ENCODE measurements at places on chromosomes 11 and 22.

DNA sequence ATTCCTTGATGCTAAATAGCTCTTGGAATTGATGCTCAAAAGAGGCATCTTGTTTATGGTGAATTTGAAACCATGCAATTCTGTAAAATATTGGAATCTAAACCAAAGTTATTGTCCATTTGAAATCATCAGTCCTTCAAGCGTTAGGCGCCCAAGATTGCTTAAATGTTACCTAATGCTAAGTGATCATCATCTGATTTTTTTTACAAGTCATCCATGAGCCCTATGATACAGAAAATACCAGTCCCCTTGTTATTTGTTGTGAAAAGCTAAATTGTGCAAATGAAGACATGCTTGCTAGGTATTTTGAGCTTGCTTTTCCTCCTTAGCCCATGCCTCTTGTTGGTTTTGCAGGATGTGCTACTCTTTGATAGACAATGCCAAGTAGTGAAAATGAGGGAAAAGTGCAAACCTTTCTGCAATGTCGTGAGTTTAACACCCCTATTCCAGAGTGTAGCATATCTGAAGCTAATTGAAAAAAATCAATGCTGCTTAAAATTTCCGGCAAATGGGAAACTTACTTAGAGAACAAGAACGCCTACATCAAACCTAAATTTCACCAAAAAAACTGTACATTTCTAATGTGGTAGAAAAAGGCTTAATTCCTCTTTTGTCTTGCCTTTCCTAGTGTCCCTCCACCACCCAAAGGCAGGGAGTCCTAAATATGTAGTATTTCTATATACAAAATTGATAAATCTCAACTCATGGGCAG, 1.9 kb downstream of the GRK3 start:
- DNase-seq: no peak

DNA sequence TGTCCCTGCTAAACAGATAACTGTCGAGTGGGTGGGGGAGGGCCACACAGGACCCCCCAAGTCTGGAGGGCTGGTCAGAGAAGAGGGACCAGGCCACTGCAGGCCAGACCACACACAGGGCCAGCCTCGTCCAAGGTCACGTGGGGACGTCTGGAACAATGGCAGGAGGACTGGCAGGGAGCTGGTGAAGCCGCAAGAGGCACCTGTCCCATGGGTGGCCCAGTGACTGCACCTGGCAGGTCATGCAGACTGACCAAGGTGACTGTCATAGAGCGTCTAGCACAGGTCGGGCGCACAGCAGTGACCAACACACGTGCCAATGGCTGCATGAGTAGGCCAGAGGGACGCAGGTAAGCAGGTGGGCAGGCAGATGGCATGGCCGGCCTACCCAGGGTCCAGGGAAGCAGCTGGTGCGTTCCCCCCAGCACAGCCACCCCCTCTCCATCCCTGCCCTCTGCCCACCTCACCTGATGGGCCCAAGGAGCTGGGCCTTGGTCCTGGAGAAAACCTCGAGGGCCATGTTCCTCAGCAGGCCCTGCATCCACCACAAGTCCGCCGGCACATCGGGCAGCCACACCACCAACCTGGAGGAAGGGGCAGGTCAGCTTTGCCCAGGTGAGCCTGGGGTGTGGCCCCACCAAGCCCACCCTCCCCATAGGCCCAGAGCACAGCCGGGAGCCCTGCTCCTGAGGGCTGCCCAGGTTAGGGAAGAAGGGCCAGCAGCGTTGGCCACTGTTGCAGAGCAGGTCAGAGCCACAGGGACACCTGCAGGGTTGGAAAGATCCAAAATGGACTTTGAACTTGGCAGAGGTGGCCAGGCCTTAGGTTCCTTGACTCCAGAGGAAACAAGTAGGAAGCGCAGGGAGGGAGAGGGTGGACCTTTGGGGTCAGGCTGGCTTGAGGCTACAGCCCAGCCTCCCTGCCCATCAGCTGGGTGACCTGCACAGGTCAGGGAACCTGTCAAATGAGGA, 10.4 kb downstream of the PNPLA5 start:
- DNase-seq: no peak

DNA sequence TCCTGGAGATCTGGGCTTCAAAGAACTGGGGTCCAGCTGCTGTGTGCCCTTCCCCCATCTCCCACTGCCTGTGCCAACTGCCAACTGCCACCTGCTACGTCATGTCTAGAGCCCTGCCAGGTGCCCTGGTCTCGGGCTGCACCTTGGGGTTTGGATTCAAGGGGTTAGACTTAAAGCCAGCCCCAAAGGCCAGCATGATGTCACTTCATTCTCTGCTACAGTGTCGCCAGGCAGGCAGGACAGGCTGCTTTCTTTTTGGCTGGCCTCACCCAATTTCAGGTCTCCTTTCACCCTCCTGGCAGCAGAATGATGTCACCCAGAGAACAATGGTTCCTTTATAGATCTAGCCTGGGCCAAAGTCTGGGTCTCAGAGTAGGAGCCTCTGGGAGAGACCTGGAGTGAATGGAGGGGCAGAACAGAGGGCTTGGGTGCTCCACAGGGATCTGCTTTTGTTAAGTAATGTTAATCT, 79.5 kb upstream of the CRYBB3 start:
- DNase-seq: no peak

DNA sequence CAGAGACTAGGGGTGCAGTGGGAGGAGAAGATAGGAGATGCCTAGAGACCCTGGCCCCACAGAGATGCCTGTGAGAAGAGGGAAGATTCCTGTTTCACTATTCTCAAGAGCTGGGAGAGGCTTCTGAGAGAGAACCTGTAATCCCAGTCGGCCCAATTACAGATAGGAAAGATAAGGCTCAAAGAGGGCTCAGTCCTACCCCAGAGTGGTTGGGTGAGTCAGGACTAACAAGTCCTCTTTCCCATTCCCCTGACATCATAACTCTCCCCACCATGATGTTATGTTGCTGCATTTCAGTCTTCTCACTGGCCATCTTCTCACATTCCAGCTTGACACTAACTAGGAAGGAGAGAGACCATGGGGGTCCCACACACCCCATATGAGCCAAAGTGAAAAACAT, 17.9 kb downstream of the ARHGEF12 start:
- no peak for DNase-seq

DNA sequence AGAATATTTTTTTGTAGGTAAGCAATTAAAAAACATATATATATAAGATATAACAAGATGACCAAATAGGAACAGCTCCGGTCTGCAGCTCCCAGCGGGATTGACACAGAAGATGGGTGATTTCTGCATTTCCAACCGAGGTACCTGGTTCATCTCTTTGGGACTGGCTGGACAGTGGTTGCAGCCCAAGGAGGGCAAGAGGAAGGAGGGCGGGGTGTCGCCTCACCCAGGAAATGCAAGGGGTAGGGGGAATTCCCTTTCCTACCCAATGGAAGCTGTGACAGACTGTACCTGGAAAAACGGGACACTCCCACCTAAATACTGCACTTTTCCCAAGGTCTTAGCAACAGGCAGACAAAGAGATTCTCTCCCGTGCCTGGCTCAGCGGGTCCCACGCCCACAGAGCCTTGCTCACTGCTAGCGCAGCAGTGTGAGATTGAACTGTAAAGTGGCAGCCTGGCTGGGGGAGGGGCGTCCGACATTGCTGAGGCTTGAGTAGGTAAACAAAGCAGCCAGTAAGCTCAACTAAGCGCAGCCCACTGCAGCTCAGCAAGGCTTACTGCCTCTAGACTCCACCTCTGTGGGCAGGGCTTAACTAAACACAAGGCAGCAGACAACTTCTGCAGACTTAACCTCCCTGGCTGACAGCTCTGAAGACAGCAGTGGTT, 163.8 kb downstream of the CWF19L2 start:
- no peak for DNase-seq

DNA sequence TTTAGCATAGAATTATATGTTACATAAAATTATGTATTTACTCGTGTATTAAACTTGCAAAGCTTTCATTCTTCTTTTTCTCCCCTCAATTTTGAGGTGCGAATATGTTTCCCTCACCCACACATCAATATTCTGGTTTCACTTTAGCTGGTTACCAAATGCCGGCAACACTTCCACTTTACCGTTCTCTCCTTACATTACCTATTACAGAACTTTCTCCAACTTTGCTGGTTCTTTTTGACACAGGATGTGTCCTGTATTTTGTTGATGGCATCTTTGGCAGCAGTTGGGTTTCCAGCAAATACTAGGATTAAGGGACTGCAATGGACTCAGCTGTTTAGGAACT, 84.9 kb downstream of the PRR5L start:
- DNase-seq: no peak

DNA sequence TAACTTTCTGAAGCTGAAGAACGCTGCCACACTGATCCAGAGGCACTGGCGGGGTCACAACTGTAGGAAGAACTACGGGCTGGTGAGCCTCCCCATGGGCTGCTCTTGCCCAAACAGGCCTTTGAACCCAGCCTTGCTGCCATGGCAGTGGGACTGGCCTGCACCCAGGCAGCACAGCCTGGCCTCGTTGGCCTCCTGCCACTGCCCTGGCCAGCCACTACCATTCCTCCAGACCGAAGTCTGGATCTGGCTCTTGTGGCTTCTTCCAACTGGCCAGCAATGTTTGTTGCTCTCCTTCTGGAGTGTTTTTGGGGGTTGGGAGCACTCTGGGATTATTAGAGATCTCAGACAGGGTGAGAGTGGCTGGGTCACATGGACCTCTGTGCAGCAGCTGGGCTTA, 51.0 kb downstream of the MYO7A start:
- DNase-seq: no peak

- DNase-seq: no peak
These were observed at the start of the genes NLRP14 and ZNF214 for GRCh38 chr11:7020183-7020917. NLRP14 (plus strand) TSS chr11:7020479; CDS start chr11:7038587, 18,108 bp downstream. ZNF214 (minus strand) TSS chr11:7020346; CDS start chr11:7002835, 17,511 bp downstream.

GRCh38 chr11:90213322-90213721, 9.5 kb downstream of the CHORDC1 start:
- no peak for DNase-seq

GRCh38 chr11:63020671-63021291, 5.1 kb upstream of the SLC22A8 start:
- peak; percentile 3 for DNase-seq
